Brain pericyte (primary cell): ENCODE measurements at places on chromosomes 12 and 14.

- DNase-seq, result no peak
These were observed 59.2 kb downstream of the ACADS start for GRCh38 chr12:120784804-120785203.

- DNase-seq, result no peak
These were observed 8.1 kb upstream of the SLC16A7 start for GRCh38 chr12:59587710-59588109.

- no peak for DNase-seq
These were observed 137.1 kb upstream of the FOXG1 start for GRCh38 chr14:28629328-28630004.

GRCh38 chr14:55832974-55833373, 253.0 kb downstream of the KTN1 start:
- DNase-seq, result no peak

DNA sequence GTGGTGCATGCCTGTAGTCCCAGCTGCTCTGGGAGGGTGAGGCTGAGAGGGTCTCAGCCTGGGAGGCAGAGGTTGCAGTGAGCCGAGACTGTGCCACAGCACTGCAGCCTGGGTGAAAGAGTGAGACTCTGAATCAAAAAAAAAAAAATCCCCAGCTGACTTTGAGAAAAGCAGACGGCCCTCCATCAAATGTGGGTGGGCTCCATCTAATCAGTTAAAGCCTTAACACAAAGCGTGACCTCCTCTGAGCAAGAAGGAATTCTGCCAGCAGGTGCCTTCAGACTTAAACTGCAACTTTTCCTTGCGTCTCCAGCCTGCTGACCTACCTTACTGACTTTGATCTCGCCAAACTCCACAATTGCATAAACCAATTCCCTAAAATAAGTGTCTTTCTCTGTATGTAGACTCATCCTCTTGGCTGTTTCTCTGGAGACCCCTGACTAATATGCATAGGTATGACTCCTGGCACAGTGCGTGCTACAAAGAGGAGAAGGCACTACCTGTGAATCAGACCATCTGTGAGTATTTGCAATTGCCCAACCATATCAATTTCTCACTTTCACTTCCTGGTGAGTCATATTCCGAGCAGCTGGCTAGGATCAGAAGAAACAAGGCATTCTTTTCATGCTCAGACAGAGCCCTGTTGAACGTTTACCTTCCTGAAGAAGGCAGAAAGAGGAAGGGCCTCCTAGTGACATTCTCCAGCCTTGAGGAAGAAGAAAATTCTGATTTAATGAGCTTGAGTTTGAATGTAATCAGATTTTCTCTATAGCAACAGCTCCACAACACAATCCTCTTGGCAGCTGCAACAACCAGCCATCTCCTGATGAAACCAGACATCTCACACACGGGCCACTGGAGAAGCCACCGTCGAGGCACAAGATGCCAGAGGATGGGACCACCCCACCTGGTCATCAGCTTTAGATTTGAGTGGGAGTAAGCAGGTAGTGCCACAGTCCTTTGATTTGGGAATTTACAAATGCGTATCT, 54.3 kb downstream of the CLMN start:
- DNase-seq, result no peak

DNA sequence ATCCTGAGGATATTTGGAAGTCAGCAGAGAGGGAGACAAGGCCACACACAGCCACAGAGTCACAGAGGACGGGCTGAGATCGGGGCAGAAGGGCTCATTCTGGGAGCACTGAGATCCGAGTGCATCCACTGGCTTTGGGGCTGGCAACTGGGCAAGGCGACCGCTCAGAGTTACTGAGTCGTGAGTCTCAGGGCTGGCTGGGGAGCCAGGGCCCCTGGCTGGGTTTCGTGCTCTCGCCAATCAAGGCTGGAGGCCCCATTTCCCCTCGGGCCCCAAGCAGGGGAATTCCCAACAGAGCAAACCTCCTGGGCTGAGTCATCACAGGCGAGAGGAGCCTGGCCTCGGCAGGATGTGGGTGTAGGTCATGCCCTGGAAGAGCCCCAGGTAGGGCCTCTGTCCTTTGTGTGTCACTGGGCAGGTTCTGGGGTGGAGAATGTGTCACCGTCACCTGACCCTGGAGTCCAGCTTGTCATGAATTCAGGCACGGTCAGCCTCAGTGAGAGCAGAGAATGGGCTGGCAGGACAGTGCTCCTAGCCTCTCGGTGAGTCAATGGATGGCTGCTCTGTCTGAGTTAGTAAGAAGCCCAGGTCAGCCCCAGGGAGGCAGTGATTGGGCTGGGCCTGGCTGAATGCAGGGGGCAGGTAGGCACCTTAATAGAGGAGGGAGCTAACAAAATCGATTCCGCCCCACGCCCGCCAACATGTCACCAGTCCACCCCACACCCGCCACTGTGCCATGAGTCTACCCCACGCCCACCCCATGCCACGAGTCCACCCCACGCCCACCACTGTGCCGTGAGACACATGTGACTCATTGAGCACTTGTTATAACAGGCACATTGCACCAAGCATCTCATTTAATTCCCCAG, 16.9 kb downstream of the ASB2 start:
- no peak for DNase-seq

DNA sequence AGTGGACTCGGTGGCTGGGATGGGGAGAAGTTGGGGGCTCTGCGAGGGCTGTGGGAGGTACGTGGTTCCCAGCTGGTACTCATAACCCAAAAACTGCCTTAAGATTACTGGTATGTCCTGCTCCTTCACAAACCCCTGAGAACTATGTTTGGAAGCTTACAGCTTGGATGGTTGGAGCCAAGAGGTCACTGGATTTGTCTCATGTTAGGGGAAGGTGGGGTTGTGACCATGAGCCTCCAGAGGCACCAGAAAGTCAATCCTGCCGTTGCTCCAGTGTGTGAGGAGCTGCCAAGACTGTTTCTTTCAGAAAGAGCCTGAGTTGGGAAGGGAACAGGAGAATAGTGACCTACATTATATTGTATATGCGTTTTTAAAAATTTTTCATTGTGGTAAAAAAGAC, 33.5 kb downstream of the TEAD4 start:
- no peak for DNase-seq

DNA sequence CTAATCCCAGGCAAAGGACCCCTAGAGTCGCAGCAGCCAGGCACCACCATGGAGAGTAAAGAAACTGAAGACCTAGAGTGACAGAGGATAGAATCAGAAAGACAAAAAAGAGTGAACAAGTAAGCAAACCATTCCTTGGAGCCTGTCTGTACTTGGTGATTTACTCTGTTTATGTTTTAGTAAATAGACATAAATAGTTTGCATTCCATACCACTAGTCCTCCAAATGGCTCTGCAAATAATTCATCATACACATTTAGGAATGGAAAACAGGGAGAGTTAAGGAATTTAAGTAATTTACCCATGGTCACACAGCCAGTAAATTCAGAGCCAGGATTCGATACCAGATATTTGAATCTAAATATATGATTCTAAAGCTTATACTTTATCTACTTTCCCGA, 2.8 kb downstream of the OLR1 start:
- no peak for DNase-seq

- DNase-seq, result no peak
These were observed 166.6 kb upstream of the ATP2B1 start for GRCh38 chr12:89875225-89875624.

GRCh38 chr12:107404981-107405380, 280.6 kb upstream of the PWP1 start:
- no peak for DNase-seq

DNA sequence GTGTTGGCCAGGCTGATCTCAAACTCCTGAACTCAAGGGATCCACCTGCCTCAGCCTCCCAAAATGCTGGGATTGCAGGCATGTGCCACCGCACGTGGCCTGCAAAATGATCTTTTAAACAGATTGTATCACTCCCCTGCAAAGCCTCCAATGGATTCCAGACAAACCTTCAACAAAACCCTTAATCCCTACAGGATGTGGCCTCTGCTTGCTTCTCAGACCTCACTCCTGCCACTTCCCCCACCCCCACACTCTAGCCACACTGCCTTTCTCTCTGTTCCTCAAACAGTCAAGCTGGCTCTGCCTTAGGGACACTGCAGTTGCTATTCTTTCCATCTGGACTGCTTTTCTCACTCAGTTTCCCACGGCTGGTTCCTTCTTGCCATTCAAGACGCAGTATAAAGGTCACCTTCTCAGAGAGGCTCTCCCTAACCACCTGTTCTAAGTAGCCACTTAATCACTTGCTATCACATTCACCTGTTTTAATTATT, 47.3 kb upstream of the TMED10 start:
- DNase-seq, result no peak

GRCh38 chr12:26164118-26164517, 31.3 kb upstream of the SSPN start:
- no peak for DNase-seq
